ENCODE measurements at places on chromosomes 16 and 17.

- DNase-seq: no peak
Measured at GRCh38 chr17:74408815-74409214, 23.1 kb upstream of the GPRC5C start.

DNA sequence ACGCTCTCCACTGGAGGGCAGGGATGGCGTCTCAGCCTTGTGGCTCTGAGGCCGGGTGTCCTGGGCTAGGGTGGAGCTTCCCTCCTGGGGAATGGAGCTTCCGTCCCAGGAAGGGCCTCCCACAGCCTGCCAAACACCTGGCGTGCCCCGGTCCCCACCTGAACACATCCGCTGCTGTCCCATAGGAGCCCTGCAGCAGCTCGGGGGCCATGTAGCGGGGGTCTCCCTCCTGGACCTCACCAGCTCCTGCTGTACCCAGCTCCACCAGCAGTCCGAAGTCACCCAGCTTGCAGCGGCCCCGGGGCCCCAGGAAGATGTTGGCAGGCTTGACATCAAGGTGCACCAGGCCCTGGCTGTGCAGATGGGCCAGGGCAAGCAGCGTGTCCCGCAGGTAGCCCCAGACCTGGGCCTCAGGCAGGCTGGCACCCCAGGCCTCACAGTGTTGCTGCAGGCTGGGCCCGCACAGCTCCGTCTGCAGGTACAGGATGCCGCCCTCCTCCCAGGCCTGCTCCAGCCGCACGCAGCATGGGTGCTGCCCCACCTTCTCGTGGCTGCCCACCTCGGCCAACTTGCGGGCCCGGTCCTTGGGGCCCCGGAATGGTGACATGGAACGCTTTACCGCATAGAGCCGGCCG is 5.0 kb downstream of the PKMYT1 start:
- DNase-seq: no peak

DNA sequence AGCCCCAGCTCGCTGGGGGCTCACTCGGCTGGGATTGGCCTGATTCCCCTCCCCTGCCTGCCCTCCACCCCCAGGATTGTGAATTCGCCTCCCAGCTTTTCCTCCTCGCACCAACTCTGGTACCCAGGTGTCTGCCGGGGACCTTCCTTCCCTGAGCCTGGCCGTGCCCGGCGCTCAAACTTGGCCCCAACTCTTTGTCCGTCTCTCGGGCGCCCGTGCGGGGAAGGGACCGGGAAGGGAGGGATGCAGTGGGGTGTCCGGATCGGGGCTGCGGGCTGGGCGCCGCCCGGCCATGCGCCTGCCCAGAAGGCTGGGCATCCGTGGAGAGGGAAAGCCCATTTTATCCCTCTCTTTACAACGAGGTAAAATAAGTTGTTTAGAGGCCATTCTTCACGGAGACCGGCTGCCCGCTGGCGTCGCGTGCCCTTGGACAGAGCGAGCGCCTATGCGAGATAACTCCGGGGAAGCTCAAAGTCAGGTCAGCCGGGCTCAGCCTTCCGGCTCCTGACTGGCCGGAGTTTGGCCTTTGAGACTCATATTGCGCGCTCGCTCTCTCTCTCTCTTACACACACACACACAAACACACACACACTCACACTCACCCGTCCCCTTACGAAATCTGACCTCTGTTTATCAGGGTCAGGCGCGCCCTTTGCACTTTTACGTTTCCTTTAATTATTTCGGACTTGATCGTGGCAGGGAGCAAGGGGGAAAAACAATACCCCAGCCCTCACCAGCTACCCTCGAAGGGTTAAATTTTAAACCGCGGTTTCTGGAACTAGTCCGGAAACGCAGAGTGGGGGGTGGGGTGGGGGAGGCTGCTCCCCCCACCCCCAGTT is 774 bp upstream of the MAF start:
- DNase-seq: peak; percentile 32

GRCh38 chr17:44767493-44767892 is 8.7 kb downstream of the ADAM11 start:
- DNase-seq: no peak

DNA sequence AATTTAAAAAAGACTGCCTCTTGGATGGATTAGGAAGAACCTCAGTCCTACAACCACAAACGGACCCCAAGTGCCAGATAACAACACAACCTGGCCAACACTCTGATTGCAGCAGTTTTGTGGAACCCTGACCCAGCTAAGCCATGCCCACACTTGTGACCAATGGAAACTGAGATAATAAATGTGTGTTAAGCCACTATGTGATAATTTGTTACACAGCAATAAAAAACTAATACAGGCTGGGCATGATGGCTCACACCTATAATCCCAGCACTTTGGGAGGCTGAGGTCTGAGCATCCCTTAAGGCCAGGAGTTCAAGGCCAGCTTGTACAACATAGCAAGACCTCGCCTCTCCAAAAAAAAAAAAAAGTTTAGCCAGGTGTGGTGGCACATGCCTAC is 127.5 kb downstream of the BRIP1 start:
- DNase-seq: no peak

- DNase-seq: peak; percentile 7
Measured at GRCh38 chr16:80058214-80058613, 457.7 kb upstream of the MAF start.

DNA sequence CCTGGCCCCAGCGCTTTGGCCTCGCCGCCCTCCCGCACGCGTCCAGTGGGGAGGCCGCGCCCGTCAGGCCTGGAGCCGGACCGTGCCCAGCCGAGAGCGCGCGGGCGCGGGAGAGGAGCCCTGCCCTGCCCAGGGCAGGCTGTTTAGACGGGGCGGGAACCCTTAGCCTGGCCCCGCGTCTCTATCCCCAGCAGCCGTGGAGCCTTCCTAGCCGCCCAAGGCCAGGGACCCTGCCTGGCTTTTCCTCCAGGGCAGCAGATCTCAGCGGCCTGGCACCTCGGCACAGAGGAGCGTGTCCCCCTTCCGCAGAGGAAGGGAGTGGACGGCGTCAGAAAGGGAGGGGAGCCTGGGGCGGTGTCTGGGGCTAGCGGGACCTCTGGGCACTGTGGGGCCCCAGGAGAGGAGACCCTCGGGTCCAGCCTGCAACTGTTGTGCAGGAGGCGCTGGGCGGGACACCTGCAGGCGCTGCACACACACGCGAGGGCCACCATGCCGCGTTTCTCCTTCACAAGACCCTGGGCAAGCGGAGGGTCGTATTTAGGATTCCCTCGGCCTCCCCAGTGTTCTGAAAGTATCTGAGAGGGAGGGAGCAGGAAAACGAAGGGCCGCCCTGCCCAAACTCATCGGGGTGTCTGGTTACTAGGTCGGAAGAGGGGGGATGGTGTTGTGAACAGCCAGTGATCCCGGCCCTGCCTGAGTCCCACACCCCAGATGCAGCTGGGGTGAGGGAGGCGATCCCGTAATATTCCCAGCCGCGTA is 2.3 kb upstream of the NPTX1 start:
- DNase-seq: no peak

DNA sequence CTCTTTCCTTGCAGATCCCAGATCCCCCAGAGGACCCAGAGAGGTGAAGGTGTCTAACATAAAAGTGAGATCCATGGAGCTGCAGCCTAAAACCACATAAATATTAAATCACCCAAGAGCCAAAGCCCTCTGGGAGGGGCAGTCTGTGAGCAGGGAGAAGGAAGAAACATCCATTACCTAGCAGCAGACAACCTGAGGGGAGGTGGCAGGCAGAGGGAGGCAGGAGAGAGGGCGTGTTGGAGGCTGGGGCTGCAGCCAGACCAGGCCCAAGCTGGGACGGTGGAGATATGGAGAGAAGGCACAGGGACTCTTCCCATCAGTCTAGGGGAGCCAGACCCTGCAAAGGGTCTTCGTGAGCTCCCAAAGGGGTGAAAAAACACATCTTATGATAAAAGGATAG is 101.1 kb downstream of the SHISA6 start:
- no peak for DNase-seq

DNA sequence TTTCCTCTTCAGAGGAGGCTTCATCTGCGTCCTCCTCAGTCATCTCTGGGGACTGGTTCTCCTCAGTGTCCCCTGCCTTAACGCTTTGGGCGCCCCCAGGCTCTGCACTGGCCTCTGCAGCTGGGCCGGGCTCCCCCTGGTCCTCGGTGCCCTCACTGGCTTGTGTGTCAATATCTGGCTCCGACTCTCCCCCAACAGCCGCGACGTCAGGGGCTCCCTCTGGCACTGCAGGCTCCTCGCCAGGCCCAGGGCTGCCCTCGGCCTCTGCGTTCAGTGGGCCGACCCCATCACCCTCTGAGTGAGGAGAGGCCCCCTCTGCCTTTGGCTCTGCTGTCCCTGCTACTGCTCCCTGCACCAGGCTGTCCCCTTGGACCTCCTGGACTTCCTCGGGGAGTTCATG is 34.7 kb downstream of the SRL start:
- no peak for DNase-seq

- no peak for DNase-seq
Measured at GRCh38 chr16:27628241-27628942, 78.4 kb downstream of the KATNIP start.
